ENCODE measurements at places on chromosomes 12 and 14.

DNA sequence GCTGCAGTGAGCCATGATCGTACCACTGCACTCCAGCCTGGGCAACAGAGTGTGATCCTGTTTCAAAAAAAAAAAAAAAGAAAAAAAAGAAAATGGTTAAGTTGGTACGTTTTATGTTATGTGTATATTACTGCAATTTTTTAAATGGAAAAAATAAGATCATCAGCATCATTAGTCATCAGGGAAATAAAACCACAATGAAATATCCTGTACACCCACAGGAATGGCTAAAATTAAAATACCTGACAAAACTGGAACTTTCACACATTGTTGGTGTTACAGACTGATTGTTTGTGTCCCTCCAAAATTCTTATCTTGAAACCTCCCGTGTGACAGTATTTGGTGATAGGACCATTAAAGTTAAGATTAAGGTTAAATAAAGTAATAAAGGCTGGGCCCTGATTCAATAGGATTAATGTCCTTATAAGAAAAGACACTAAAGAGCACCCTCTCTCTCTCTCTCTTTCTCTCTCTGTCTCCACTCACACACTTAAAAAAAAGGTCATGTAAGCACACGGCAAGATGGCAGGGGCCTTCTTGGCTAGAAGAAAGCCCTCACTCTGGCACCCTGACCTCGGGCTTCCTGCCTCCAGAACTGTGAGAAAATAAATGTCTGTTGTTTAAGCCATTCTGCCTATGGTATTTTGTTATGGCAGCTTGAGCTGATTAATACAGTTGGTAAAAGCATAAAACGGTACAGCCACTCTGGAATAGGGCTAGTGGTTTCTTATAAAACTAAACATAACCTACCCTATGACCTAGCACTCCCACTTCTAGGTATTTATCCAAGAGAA lies 48.3 kb upstream of the ZFP36L1 start:
- no peak for DNase-seq

- no peak for DNase-seq
These were observed 63.0 kb downstream of the GNS start for GRCh38 chr12:64696080-64696741.

- DNase-seq = no peak
These were observed 175.9 kb upstream of the KITLG start for GRCh38 chr12:88756153-88756552.

DNA sequence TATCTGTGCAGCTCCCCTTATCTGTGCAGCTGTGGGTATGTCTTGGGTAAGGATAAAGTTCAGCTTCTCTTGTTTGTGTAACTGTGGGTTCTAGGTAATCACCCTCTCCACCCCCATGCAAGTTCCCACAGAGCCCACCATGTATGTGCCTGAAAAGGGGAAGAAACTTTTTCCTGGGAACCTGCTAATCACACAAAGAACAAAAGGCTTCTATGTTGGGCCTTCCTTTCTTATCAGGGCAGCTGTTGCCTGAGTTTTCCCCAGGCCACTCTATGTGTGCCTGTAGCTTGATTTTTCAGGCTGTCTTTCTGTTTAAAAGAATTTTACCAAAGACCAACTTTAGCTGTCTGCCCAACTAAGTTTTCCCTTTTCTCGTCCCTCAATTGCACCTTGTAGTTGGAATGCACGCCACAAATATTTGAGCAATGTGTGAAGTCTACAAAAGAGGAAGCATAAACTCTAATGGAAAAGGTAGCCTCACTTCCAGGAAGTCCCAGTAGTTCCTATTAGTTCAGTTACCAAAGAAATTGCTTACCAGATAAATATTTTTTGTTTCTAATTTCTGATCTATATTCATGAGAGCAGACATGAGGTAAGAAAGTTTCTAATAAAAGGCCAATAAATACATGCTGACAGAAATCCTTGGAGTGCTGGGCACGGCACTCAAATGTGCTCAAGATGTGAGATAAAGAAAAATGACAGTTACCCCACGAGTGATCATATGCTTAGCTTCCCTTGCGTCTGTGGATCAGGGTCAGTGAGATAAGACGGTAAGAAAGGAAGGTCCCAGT lies 2.7 kb upstream of the GALC start:
- no peak for DNase-seq

DNA sequence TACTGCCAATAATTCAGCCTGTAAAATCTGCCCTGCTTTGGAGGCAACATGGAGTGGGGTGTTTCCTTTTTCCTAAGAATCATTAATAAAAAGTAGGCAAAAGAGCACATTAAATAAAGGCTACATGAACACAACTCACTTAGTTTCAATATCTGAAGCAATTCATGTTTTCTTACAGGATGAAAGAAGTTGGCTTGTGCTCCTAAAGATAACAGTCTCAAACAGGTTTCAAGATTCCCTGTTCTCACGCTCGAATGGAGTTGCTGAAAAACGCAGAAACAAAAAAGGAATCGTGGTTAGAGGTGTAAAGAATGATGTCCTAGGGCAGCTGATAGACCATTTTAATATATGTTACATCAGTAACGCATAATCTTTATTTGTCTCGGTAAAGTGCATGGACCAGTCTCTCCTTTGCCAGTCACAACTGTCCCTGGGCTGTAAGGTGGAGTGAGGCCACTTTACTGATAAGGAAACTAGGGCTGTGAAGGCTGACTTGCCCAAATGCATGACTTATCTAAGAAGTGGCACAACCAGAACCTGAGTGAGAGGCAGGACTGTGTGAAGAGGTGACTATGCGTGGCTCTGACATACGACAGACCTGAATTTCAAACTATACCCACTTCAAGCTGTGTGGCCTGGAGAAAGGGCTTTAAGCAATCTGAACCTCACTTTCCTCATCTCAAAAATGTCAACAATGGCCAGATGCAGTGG lies 12.6 kb downstream of the GIT2 start:
- DNase-seq = no peak

GRCh38 chr12:107282628-107283027 lies 189.3 kb upstream of the CRY1 start:
- DNase-seq = no peak

Data from HS-5 (cell line).